ENCODE measurements at places on chromosomes 16 and 17.

DNA sequence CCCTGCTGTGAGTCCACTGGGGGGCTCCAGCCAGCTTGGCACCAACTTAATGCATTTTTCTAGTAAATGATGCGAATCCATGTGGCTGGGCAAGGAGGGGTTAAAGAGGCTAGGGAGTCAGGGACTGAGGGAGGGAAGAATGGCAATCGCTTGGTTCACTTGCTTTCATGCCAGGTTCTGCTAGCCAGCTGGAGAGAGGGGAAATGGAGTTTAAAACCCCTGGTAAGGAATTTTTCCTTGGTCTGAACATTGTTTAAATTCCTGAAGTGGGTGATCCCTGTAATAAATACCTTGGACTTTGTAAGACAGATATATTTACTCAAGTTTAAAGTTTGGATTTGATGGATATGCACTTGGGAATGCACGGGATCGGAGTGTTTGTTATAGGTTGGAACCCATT, 22.8 kb downstream of the ANKFN1 start:
- DNase-seq, result no peak

DNA sequence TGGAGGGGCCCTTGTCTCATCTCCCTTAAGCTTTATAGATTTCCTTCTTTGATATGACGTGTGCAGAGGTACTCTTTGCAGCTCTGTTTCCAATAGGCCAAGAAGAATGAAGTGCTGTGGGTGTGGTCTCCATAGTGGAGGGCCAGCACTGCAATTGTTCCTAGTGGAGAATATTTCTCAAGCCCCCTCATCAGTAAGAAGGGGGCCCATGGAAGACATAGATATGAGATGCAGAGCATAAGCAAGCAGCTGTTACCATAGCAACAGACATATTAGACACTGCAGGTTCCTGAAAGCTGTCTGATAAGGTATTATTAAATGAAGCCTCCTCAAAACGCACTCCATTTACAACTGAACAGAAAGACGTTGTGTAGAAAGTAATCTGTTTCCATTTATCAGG, 240.7 kb downstream of the ZFHX3 start:
- no peak for DNase-seq

DNA sequence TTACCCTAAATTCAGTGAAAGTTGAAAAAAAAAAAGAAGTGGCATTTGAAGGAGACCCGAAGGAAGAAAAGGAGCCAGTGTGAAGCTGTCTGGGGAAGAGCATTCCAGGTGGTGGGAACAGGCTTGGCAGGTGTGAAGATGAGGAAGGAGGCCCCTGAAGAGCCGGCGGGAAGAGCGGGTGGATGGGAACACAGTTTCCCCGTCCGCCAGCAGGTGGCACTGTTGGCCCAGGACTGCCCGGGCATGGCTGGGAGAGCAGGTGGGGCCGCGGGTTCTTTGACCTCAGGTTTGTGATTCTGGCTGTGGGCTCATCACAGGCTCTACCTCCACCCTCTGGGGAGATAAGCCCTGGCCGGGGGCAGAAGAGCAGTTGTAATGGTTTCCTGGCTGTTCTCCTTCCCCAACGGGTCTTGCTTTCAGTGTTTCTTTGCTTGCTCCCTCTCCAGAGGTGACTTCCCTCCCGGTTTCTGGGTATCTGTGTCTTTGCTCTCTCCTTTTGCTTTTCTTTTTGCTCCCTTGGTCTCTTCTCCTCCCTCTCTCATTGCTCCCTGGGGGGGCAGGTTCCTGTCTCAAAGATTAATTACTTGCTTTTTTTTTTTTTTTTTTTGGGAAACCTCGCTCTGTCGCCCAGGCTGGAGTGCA, 32.3 kb downstream of the RAP1GAP2 start:
- no peak for DNase-seq

DNA sequence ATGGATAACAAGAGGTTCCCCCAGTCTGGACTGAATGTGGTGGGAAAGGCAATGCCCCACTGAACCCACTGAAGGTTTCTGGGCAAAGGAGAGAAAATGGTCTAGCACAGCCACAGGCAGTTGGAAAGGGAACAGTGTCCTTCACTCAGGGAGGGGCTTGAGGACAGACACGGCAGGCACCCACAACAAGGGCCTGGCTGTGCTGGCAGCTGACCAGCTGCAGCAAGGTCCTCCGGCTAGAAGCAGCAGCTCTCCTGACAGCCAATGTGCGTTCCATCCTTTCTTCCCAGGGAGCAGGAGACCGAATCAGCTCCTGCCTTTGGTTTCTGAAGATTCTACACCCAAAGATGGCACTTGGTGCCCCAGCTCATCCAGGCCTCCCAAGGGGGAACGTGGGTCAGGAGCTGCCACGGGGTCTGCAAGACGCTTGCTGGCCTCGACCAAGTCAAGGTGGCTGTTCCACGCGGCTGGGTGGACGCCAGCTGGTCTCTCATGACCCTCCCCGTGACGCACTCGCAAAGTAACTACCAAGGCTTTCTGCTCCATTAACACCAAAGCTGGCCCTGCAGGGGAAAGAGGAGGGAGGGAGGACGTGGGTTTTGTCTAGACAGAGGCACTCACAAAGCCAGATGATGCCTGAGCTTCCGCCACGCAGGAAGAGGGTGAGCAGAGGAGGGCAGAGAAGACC, 11.1 kb downstream of the ABR start:
- no peak for DNase-seq

GRCh38 chr17:80396157-80397033, 18.6 kb upstream of the ENDOV start:
- DNase-seq, result no peak

- peak; percentile 83 for DNase-seq
Observed at GRCh38 chr17:869567-870525, 87.7 kb downstream of the MRM3 start.

DNA sequence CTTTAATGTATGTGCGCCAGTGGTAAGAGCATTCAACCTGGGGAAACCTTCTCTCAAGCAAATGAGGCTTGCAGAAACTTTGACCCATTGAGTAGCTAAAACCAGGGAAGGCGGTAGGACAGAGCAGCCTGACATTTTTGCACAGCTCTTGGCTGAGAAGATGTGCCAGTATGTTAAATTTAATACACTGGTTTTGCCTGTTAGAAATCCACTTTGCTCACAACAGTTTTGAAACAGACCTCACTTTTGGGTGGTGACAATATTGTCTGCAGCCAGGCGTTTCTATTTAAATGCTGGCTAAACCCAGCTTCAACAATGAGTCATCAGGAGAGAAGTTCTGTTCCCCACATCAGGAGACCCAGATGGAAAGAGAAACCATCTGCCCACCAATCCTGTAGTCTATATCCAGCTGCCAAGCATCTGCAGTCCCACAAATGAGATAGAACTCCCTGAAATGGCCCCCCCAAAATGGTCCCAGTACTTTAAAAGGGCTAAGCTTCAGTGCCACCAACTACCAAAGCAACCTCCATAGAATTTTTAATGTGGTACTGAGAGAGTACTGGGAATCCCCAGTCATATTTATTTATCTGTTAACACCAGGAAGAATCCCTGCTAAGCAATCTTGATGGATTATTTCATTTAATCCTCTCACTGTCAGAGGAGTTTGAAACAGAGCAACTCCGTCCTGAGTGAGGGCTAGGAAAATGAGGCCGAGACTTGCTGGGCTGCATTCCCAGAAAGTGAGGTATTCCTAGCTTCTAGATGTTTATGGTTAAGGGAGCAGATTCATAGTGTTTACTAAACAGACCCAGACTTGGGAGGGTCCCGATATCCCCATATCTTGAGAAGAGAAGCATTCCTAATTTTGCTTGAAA, 29.0 kb upstream of the CLEC3A start:
- DNase-seq, result peak; percentile 10

DNA sequence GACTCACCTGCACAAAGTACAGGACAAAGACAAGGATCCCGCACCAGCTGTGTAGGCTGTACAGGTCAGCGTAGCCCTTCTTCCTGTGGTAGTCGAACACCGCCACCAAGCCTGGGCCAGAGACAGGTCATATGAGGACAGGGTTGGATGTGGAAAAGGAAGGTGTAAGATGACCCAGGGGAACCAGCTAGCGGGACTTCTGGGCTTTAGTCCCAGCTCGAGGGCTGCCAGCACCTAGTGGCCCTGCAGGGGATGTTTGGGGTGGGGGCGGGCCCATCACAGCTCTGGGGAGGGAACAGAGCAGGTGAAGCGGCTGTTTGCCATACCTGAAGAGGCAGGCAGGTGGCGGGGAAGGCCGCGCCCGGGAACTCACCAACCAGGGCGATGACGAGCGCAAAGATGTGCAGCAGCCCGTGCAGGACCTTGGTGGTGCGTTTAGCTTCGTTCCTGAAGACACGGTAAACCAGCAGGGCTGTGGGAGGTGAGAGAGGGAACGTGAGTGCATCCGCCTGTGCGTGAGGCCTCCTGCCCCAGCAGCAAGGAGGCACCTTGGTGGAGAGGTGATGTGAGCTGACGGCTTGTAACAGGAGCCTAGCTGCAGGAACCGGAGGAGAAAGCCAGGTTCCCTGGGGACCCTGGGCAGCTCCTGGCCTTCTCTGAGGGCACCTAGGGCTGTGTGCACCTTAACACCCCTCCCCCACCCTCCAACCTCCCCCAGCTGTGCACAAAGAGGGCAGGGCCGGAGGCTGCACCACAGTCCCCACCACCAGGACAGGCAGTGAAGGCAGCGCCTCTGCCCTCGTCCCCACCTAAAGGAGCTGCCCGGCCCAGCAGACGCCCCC, 10.2 kb downstream of the CYB561 start:
- no peak for DNase-seq

DNA sequence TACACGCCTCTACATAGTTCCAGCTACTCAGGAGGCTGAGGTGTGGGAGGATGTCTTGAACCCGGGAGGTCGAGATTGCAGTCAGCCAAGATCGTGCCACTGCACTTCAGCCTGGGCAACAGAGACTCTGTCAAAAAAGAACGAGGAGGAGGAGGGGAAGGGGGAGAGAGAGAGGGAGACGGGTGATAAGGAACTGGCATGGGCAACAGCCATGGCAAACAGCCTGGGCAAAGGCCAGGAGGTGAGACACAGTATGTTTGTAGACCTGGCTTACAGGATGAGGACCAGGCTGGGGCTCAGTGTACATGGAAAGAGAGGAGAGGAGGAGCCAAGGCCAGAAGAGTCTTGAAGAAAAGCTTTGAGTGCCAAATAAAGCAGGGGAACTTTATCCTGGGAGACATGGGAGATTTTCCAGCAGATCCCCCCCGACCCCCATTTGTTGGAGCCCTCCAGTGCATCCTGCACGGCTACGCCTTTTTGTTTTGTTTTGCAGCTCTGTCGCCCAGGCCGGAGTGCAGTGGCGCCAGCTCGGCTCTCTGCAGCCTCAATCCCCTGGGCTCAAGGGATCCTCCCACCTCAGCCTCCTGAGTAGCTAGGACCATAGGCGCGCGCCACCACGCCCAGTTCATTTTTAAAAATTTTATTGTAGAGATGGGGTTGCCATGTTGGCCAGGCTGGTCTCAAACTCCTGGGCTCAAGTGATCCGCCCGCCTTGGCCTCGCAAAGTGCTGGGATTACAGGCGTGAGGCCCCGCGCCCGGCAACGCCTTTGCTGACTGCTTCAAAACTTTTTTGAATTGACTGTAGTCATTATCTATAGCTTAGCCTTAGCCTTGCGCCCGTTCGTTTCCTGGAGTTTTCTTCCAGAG, 1.3 kb upstream of the ALKBH5 start:
- no peak for DNase-seq

DNA sequence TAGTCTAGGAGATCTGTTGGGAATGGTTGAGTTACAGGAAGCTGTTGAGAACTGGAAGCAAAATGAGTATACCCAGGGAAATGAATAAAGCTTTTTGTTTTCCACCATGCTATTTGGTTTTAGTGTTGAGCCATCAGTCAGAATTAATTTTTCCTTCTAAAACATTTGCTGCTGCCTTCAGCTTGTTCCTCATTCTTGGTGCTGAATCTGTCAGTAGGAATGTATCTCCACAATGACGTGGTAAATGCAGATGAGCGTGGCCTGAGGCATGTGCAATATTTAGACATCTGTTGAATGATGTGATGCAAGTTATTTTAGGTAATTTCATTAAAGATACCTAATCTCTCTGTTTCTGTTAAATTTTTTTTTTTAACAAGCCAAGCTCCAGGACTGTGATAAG, 10.9 kb downstream of the HAPSTR1 start:
- peak; percentile 56 for DNase-seq

DNA sequence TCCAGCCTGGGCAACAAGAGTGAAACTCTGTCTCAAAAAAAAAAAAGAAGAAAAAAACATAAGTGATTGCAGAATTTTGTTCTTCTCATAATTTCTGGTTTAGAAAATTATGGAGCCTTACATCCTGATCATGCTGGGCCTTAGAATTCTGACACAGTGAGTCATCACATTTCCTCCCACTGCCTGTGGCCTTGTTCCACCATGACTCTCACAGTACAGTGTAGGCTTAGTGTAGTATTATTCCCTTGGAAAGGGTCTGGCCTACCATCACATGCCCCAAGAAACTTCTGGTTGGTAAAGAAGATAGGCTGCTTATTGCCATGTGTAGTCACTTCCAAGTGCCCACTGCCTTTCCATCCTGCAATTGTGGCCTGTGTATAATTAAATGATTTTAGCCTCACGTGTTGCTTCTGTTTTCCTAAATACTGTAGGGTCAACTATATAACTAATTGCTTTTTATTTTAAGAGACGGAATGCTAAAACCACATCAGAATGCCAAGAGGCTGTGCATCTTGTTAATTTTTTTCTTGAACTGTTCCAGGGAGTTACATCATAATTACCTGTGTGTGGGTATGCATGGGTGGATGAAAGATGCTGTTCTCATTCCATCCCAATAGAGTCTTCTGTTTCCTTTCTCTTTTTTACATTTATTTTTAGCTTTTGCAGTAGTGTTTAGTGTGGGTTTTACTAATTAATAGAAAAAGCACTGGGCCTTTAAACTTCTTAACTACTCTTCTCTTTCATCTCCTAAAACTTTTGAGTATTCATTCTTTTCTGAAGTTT, 25.9 kb downstream of the OGFOD1 start:
- DNase-seq, result peak; percentile 71

DNA sequence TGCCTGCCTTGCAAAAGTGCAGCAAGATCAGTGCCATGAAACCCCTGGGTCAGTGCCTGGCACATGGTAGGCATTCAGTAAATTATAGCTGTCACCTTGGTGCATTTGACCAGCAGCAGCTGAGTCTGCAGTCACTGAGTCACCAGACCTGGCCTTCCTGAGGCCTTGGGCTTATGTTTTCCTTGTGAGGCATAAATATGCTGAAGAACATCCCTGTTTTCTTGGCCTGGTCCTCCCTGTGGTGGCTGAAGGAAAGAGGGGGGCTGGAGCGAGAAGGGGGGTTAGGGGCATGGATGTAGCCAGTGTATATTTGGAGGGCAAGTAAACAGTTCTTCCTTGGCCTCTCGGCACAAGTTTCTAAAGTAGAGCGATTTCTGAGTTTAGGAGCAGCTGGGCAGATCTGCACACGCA, 26.5 kb downstream of the EPN2 start:
- no peak for DNase-seq

- DNase-seq, result no peak
Observed at GRCh38 chr16:89209522-89210044, 7.9 kb upstream of the ZNF778 start.

DNA sequence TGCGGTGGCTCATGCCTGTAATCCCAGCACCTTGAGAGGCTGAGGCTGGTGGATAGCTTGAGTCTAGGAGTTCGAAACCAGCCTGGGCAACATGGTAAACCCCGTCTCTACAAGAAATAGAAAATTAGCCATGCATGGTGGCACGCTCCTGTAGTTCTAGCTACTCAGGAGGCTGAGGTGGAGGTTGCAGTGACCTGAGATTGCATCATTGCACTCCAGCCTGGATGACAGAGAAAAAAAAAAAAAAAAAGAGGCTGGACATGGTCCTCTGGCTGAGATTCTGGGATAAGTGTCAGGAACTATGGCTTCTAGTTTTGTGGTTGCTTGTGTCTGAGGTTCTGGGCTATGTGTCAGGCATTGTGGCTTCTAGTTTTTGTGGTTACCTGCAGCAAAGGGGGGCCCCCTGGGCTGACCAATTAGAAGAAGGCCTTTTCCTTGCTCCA, 7.0 kb downstream of the KSR1 start:
- no peak for DNase-seq

- DNase-seq, result no peak
Observed at GRCh38 chr17:70644096-70644495, 474.8 kb downstream of the KCNJ2 start.
